ENCODE measurements at places on chromosomes 2 and 18. TPM values are rescaled to one million over a fixed set of nuclear protein-coding genes. Genes with fewer than 3 reads are reported as not detected.
A peak's percentile ranks its signal among the peaks of the same experiment; 100 is the strongest.

DNA sequence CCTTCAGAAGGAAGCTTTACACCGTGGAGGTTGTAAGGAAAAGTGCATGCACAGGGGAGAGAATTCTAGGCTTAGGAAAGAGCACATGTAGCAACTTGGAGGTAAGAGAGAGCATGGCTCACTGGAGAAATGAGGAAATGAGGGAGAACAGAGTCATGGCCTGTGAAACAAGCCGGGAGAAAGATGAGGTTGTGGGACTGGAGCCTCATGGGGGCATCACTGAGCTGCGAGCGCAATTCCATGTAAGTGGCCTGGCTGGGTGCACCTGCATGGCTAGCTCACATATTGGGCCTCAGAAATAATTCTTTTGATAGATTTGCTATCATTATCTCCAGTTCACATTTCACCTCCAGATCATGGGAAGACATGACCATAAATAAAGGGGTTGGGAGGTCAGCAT lies 785.5 kb upstream of the RAB6C start:
- DNase-seq = no peak

- no peak for DNase-seq
These were observed 140.2 kb upstream of the ID2 start for GRCh38 chr2:8541636-8542035.

DNA sequence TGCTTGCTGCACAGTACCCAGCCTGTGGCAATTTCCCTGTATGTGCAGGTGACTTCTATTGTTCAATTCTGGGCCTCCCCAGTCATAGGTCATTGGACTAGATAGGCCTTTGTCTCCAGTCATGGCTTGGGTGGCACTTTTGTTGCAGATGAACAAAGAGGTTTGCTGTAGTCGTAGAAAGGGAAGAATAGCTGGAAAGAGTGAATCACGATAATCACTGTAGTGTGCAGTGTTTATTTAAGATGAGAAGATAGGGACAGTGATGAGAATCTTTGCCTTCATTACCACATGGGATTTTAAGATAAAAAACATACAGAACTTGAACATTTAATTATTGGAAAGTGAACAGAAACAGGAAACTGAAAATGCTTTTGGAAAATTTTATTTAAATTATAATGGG lies 156.1 kb upstream of the CYRIA start:
- no peak for DNase-seq

DNA sequence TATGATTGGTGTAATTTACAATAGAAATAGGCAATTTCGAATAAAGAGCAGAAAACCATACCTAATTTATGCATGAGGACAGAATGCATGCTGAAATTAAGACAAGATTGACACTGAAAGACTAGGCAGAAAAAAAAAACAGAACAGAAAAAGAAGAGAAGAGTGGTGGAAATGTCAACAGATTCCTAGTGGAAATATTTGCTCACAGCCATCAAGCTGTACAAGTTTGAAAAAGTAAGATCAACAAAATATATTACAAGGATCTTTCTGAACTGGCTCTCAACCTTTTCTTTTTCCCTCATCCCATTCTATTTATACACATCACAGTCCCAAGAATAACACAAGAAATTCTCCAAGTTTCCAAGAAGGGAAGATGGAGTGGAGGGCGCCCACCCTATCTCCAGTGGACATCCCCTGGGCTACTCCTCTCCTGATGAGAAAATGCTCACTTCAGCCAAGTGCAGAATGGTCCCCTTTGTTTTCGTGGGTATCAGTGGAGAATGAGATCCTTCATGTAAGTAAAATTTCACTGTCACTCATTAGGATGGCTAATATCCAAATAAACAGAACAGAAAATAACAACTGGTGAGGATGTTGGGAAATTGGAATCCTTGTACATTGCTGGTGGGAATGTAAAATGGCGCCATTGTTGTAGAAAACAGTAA lies 51.0 kb upstream of the ZNF532 start:
- DNase-seq = no peak

Gene TMEM247
- total RNA-seq = not detected

- DNase-seq = no peak
These were observed 430.4 kb downstream of the LPIN1 start for GRCh38 chr2:12176623-12177454.

Gene SERPINB7
- total RNA-seq = not detected

- no peak for DNase-seq
These were observed 3.1 kb downstream of the PARD6G start for GRCh38 chr18:80244167-80244566.

Gene RNF103
- total RNA-seq = 18.7 TPM

GRCh38 chr2:119888680-119889079 lies 124.2 kb upstream of the EPB41L5 start:
- peak; percentile 1 for DNase-seq

DNA sequence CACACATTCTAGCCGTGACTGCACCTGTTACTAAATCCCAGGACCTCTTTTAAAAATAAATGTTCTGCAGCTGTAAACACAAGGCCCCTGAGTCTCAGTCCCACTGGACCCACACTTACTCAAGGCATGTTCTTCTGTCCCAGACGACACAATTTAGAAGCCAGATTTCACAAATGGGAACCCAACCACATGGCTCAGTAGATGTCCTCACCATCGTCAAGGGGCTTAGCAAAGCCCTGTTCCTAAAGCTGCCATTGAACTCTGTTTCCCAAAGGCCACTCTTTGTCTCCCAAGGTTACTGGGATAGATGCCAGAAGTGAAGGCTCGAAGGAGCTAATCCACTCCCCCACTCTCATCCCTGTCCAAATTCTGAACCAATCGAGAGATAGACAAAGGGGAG lies 301.0 kb downstream of the GALR1 start:
- DNase-seq = no peak

Gene LOXL3
- 1.8 TPM for total RNA-seq

Gene PEX13
- total RNA-seq = 36.9 TPM

Gene RAB31
- 30.8 TPM for total RNA-seq

DNA sequence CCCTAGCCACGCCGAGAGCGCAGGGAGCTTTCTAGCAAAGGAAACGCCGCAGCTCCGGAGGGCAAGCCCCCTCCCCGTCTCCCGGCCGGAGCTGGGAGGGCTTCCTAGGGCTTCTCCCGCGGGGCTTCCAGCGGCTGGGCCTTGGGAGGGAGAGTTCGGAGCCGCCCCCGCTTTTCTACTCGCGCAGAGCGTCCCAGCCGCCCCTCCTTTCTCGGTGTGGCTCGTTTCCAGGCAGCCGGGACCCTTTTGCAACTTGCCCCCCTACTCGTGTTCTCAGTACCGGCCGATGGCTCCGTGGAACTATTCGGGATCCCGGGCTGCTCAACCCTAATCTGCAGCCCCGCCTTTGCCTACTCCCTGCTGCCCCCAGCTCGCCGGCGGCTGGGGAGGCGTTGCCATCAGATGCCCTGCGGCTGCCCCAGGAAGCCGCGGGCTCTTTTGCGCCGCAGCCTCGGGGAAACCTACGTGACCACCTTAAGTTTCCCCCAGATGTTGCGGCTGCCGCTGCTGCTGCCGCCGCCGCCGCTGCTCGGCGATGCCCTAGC lies 1.5 kb upstream of the NR4A2 start:
- DNase-seq = no peak

DNA sequence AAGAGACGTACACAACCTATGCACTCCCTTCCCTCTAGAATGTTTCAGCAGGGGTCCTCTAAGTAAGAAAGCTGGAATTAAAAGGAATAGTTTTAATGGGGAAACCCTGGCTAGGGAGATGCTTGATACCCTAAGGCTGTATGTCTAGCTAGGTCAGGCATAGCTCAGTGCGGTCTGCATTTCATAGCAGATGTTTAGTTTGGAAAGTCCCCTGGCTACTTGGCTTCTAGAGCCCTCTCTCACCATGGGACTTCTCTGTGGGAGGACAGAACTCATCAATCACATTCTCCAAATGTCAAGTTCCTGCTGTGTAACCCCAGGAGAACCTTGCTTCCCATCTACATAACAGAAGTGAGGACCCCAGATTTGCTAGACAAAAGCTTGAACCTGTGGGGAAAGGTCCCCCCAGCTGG lies 24.1 kb upstream of the ANXA4 start:
- DNase-seq = no peak

Gene PLCL1
- 4.4 TPM for total RNA-seq

- no peak for DNase-seq
These were observed 80.5 kb downstream of the VRK2 start for GRCh38 chr2:58127111-58127510.

DNA sequence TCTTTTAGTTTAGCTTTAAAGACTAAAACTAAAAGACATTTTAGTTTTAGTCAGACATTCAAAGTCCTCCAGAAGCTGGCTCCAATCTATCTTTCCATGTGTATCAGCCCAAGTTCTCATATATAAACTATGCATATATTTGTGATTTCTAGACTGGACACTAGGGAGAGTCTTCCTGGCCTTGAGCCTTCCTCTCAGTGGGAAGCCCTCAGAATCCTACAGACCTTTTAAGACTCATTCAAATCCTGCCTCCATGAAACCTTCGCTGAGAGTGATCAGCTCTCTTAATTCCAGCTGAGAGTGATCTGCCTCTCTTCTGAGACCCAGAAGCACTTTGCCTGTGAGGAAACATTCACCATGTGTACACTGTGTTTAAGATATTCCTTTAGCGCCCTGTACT lies 452.7 kb downstream of the TGIF1 start:
- no peak for DNase-seq

Gene RAB6C
- total RNA-seq = not detected

Gene MLPH
- not detected for total RNA-seq

Gene GNLY
- total RNA-seq = not detected

- no peak for DNase-seq
These were observed 610.2 kb downstream of the ZEB2 start for GRCh38 chr2:143909577-143910353.

DNA sequence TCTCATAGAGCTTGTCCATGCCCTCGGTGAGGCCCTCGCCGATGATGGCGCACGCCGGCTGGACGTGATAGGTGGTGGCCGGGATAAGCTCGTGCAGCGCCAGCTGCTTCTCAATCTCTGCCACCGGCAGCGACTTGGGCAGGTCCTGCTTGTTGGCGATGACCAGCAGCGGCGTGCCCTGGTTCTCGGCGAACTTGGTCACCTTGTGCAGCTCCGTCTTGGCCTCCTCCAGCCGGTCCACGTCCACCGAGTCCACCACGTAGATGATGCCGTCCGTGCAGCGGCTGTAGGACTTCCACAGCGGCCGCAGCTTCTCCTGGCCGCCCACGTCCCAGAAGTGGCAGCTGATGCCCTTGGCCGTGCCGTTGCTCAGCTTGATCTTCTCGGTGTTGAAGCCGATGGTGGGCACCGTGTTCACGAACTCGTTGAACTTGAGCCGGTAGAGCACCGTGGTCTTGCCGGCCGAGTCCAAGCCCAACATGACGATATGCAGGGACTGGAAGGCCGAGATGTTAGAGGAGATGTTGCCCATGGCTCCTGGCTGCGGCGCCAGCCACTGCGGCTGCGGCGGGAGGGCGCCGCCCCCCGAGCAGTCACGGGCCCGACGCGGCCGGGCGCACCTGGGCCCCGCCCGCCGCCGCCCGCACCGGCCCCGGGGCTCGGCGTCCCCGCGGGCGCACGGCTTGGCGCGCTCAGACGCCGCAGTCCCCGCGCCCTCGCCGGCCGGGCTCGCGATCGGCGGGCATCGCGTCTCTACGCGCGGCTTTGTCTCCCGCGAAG lies 636 bp downstream of the ARL4C start:
- DNase-seq = no peak

Gene GALNT5
- under 0.01 TPM for total RNA-seq

GRCh38 chr2:65819963-65820362 lies 387.6 kb upstream of the SPRED2 start:
- no peak for DNase-seq

DNA sequence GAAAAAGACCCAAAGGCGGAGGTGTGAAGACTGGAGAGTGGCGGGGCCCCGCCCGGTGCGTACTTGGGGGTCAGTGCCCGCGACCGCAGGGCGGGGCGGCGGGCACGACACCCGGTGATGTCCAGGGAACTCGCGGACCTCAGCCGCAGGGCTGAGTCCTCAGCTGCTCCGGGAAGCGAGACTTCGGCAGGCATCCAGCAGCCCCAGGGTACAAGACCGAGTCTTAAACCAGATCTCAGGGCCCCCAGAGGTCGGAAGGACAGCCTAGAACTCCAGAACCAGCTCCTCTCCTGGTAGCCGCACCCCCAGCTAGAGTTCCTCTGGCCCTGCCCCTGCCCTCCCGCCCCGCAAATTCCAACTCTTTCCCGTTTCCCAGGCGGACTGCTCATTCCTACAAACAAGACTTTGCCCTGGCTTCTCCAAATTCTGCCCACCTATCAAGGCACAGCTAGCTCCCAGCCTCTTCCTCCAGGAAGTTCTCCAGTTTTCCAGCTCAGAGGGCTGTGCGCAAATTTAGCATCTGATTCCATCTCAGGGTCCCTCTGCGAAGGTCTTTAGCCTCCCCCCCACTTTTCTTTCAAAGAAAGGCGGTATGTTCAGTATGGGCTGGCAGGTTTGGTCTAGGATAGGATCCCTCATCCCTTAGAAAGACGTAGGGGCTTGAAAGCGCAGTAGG lies 26.0 kb upstream of the NOTO start:
- no peak for DNase-seq

Gene SIX3
- total RNA-seq = not detected

Gene TANC1
- 78.7 TPM for total RNA-seq

- DNase-seq = no peak
These were observed 5.1 kb upstream of the PPIG start for GRCh38 chr2:169579044-169579443.

DNA sequence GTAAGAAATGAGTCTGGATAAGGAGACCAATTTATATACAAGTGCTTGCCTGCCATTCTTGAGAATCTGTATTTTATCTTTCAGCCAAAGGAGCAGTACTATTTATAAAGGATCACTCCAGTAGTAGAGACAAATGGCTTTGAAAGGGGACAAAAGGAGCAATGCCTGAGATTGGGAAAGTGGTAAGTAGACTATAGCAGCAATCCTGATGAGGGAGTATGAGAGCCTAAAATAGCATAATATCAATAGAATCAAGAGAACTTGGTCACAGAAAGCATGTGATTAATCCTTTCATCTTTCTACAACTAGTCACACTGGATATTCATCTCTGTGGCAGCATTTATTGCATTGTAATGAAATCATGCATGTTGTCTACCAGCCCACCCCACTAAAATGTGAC lies 20.2 kb downstream of the NRXN1 start:
- no peak for DNase-seq

Gene VWC2L
- total RNA-seq = not detected

Gene GATA6
- total RNA-seq = 11.9 TPM

- no peak for DNase-seq
These were observed 70.6 kb upstream of the CTDP1 start for GRCh38 chr18:79608999-79609461.

Gene NOSTRIN
- total RNA-seq = 0.07 TPM

DNA sequence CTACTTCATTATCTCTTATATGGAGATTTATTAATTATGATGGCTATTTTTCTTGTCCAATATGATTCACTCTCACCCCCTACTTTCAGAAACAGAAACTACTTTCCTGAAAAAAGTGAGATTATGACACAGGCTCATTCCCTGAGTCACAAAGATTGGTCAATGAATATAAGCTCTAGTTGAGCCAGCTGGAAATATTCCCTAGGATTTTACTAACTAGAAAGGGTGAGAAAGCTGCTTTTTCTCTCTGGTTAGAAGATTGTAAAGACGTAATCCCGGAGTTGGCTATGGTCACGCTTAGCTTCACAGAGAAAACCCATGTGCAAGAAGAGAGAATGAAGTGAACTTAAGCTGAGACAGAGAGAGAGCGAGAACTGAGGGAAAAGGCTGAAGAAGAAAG lies 223.7 kb upstream of the SMAD7 start:
- DNase-seq = no peak

GRCh38 chr2:196758474-196759377 lies 40.8 kb downstream of the GTF3C3 start:
- DNase-seq = no peak
